Naive thymus-derived CD8-positive, alpha-beta T cell (primary cell): ENCODE measurements at places on chromosomes 6 and 20.

DNA sequence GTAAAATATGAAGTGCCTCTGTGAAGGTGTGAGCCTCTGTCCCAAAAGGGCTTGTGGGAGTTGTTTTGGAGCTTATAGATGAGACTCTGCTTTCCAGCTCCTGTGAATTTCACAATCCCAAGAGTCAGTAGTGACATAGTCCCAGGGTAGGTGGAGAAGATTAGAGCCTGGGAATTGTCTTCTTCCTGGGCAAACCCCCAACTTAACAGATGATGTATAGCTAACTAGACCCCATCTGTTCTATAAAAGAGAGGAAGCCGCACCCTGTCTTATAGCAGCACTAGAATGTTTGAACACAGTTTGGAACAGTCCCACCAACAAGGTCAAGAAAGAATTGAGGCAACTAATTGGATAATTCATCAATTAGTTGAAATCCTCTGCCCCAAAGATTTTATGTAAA lies 294.7 kb downstream of the ZNF217 start:
- no peak for DNase-seq

GRCh38 chr20:3847429-3847940 lies 851 bp downstream of the MAVS start:
- no peak for DNase-seq

- DNase-seq: no peak
Observed at GRCh38 chr20:63290136-63290676, 2.8 kb upstream of the COL20A1 start.

- DNase-seq: no peak
Observed at GRCh38 chr6:163712566-163712961, 298.0 kb downstream of the QKI start.

GRCh38 chr20:45611054-45611453 lies 18.5 kb upstream of the WFDC10A start:
- no peak for DNase-seq

- DNase-seq: peak; percentile 15
Observed at GRCh38 chr20:23456409-23456808, 3.7 kb upstream of the CST11 start.

DNA sequence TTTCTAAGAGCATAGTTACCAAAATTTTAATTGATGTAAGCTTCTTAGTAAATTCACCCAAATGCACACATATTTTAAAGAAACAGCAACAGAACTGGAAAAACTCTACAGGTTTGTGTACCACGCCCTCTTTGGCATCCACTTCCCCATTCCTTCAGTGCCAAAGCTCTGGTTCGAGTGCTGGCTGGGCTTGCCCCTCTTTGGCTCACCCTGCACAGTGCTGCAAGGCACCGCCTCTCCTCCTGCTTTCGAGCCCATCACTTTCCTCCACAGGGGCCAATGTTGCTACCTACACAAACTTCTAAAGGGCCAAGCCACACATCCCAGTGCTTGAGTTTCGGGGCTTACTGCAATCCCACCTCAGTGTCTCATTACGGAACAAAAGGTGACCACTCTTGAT lies 9.6 kb downstream of the LRP11 start:
- no peak for DNase-seq

DNA sequence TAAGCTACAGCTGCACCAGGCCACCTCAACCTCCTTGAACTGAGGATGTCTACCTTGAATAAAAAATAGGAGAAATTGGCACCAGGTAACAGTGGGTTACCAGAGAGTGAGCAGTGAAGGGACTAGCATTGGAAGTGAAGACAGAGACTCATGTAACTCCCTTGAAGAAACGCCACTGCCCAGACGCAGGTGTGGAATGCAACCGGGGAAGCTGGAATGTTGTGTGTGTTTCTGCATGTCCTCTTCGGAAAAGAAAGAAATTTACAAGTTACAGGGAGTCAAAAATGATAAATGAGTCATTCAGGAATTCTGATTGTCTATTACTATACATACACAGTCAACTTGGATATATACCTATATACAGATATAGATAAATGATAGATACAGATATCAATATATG lies 514.7 kb upstream of the AGPAT4 start:
- no peak for DNase-seq

DNA sequence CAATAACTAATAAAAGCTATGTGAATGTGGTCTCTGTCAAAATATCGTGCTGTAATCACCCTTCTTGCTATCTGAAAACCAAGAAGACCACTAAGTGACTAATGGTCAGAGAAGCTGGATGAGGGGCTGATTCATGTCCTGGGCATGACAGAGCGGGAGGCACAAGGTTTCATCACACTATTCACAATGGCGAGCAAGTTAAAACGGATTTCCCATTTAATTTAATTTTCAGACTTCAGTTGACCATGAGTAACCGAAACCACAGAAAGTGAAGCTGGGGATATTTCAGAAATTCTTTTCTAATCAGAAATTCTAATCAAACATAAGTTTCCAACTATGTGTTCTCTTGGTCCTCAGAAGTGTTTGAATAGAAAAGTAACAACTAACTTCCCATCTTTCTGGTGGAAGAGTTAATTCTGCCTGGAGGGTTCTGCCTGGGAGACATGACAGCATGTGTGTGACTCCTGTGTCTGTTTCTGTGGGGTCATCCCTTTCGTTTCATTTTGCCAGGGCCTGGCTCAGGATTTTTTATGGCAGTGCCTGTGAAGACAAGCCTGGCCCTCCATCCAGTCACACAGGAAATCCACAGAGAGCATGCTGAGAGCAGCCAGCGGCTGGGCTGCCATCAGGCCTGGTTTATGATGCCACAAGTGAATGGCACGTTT lies 98.9 kb downstream of the FAM120B start:
- no peak for DNase-seq

DNA sequence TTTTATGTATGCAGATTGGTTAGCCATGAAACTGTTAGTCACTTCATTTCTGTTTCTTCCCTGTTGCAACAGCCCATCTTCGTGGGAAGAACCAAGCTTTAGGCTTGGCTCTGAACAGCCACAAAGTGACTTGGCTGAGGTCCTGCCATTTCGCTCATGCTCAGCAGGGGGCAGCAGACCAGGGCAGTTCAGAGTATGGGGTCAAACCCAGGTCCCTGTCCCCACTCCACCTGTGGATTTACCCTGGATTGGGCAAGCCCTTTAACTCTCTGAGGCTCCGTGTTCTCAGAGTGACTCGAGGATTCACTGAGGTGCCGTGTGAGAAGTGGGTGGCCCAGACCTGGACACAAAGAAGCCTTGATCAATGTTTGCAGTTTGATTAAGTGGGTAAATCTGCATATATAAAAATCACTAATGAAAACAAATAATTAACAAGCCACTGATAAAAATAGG lies 19.8 kb upstream of the MAP1LC3A start:
- DNase-seq: peak; percentile 40

GRCh38 chr6:170248111-170248805 lies 42.6 kb downstream of the DLL1 start:
- DNase-seq: no peak

DNA sequence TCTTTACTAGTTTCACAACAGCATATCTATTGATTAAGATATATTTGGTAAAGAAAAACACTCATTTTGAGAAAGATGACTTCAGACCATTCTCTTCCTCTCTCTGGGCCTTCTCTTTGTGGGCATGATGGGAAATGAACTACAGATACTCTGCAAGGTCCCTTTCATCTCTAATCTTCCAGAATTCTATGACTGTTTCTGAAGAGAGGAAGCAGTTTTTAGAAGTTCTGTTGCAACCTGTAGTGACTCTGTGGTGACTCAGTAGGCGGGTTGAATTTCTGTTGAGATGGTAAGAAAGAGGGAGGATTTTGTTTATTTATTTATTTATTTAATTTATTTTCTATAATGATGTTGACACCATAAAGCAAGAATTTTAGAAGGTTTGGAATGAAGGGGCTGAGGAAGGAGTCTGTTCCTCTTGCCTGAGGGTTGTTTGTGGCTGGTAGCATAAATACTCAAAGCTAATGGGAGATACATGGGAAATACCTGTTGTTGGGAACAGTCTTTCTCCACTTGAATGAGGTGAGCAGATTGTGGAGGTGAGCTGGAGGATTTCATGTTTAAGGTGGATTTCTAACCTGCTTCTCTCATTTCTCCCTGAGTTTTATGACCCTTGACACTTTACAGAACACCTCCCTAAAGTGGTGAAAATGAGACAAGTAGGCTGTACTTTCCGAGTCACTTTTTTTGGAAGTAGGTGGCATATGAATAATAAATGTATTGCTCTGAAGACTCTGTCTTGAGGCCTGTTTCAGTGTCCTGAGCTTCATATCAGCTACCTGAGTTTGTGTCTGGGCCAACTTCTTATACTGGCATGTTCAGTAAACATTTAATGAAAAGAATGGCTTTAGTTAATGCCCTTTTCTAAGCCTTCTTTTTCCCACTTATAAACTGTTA lies 15.0 kb downstream of the ACSS2 start:
- DNase-seq: no peak

GRCh38 chr6:53330137-53330536 lies 18.6 kb downstream of the ELOVL5 start:
- no peak for DNase-seq

DNA sequence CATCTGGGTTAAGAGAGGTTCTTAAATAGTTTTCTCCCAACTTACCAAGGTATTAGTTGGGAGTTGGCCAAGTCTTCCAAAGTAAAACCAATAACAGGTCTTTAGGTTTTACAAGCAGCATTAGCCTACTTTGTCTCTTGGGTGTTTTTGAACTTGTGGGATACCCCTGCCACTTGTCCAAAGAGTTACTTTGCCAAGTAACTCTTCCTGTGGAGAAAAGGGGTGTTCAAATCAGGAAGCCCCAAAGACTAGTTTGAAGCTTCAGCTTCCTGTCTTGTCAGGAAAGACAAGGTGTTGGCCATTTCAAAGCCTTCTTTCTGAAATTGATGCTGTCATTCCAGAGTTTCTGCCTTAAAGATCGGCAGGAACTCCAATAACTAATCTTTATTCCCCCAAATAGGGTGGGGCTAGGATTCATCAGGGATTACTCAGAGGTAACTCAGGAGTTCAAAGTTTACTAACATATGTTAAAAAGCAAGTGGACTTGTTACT lies 822 bp downstream of the RAB22A start:
- DNase-seq: no peak

GRCh38 chr6:87837444-87837843 lies 135.4 kb upstream of the AKIRIN2 start:
- DNase-seq: no peak
